ENCODE measurements at places on chromosomes 16 and 17.

GRCh38 chr16:49747654-49748053 lies 108.3 kb downstream of the ZNF423 start:
- DNase-seq = no peak

DNA sequence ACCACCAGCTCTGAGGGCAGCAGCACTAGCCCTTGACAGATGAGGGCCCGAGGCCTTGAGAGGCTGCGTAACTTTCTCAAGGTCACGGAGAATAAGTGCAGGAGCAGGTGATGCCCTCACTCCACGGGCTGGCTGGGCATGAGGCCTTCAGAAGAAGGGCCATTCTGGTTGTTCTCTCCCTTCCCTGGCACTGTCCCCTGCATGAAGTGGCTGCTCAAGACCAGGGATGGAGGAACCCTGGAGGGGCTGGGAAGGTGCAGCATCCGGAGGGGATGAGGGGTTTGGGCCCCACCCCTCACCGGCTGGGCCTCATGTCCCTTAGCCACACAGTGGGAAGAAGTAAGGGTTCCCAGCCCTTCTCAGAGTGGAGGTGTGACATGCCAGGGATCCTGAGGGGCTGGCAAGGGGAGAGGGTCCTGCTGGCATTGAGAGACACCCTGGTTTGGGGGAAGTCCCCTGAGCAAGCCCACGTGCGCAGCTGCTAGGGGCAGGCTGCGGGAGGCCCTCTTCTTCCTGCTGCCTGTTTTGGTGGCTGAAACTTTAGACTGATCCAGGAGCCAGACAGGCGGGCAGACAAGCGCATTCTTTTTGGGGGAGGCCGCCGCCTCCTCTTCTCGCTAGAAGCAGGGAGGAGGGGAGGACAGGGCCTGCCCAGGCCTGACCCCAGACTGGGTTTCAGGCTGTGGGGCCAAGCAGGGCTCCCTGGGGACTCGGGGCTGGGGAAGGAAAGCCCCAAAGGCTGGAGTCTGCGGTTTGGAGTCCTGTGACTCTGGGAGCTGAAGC lies 74.0 kb downstream of the N4BP1 start:
- no peak for DNase-seq

DNA sequence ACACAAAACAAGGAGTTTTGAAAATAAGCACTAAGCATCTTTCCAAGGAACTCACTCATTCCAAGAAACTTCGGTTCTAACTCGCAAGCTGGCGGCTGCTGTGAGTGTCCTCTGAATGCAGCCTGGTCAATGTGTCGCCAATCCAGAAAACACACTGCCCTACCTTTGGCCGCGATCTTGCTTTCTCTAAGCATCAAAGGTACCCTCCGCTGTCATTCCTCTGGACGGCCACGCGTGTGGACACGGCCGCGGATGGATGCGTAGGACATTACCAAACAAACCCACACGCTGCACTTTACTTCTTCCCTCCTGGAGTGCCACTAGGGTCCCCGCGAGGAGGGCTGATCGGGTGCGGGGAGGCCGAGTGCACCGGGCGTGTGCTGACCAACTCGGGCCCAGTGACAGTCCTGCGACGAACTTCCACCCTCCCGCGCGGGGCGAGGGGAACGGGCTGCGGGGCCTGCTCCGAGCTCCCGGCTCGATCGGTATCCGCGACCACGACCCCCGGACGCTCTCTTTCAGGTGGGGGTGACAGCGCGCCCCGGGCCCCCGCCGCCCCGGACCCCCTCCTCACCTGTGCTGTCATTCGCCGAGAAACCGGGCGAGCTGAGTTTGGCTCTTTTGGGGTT lies 1.1 kb downstream of the CREBBP start:
- no peak for DNase-seq

DNA sequence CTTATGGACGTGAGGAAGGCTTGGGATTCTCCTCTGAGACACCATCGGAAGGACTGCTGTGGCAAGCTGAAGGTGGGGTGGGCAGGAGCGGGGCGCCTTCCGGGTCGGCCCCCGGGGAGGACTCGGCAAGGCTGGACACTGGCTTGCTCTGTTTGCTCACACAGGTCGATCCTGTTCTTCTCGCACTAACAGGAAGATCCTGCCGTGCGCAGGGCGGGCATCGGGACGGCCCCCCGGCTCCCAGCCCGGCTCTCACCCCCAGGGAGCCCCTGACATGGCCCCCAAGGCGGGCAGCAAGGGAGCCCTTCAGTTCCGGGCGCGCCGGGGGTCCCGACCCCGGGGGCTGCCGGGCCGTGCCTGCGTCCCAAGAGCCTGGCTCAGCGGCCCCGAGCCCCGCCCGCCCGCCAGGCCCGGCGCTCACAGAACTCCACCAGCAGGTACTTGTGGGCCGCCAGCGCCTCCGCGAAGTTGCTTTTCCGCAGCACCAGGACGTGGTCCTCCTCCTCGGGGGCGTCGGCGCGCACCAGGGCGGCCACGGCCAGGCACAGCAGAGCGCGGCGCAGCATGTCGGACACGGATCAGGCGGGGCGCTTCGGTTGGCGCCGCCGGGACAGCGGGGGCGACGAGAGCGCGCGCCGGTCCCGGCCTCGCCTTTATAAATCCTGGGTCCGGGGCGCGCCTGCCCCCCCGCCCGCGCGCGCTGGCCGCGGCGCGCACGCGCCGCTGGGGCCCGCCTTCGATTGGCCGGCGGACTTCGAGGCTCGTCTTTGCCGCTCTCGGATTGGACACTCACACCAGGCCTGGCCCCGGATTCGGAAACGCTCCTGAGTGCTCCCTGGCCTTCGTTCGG lies at the start of gene P4HB:
P4HB (minus strand) TSS at position 630 of the 850 bp plus-strand sequence; CDS start at position 566, 64 bp downstream.
- DNase-seq = no peak

DNA sequence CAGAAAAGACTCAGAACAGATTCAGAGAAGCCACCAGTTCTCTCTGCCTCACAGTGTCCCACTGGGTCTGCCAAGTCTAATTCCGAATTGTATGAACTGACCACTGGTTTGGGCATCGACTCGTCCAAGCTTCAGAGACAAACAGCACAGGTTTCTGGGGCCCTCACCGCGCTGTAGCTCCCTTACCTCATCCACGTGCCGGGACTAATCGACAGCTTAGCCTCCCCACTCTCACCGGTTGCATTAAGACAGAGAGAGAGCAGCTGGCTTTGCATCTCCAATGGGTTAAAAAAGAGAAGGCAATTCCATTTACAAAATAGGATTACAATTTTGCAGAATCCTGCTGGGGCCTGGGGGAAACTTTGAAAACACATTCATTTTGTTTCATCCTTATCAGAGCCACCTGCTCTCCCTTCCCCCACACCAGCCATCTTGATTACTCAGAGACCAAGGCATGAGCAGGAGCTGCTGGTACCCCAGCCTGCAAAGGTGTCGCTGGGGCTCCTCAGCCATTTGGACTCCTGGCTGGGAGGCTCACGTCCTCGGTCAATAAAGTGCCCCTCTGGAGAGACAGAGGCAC lies 95.3 kb upstream of the RPL38 start:
- DNase-seq = no peak

GRCh38 chr16:35296962-35297653 lies 1837.7 kb downstream of the TP53TG3F start:
- no peak for DNase-seq

DNA sequence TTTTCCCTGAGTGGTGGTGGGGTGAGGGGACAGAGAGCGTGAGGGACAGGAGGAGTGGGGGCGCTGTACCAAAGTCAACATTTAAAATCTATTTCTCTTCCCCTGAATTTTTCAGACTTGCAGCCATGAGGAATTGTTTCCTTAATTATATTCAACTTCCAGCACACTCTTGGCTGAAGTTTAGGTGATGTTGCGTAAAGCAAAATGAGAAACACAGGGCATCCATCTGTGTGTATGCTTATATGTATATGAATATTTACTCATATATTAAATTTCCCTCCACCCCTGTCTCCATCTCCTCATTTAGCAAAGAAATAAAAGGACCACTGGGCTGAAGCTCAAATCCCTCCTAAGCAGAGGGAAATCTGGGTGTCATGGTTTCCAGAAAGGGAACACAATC lies 218.1 kb downstream of the XYLT1 start:
- no peak for DNase-seq

DNA sequence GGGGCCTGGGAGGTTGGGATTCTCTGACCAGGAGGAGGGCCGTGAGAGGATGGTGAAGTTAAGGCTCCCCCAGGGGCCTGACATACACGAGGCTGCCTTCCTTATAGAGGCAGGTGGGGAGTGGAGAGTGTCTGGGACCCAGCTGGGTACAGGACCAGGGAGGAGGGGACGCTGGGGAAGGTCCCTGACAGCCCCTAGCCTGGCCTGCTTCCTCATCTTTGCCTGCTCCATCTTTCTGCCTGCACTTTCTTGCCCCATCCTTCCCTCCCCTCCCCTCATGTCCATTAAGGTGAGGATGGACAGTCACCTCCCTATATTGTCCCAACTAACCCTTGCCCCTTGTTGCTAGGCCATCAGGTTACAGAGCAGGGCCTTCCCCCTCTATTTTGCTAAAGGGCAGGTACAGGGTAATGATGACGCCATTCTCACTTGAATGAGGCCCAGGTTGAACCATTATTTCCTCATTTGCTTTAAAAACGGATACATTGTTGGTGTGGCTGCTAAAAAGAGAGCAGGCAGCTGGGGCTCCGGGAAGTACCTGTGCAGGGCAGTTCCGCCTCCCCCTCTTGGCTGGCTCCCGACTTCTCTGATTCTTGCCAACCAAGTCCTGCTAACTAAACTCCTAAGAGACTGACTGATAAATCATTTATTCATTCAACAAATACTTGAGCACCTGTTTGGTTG lies 1.3 kb downstream of the C17orf99 start:
- no peak for DNase-seq

DNA sequence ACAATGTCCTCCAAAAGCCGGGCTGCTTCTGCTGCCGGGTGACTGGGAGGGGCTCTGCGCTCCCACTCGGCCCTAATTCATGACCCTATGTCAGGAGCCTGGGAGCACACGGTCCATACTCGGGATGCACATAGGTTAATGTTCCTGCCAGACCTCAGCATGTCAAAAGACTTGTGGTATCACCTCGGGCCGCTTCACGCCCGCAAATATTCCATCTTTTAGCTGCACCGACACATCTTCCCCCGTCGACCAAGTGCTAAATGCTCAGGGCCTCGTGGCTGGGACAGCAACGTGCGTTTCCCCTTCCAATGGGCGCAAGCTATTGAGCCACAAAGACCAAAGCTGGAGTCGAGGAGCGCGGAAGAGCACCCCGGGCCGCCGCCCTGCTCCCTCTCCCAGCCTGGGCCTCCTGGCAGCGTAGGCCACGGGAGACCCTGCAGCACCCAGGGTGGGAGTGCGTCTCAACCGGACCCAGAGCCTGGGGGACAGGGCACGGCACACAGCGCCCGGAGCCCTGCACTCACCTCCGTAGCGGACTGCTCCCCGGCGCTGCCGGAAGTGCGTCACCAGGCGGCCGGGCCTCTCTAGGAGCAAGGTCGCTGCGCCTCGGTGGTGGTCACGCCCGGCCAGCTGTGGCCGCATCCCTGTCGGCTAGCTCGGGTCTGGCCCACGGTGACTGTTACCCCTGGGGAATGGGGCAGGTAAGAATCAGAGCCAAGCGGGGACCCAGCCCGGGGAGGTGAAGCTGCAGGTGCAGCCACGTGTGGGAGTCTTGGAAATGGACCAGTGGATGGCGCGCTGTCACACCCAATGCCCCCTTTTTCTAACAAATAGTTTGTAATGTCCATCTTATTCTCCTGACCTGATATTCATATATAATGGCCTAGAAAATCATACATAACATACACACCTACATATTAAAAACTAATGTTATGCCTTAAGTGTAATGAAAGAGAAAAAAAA lies at the start of gene ZNF23:
ZNF23 (minus strand) TSS at position 562 of the 963 bp plus-strand sequence. CDS start 5,451 bp downstream, outside the sequence.
- peak; percentile 7 for DNase-seq

DNA sequence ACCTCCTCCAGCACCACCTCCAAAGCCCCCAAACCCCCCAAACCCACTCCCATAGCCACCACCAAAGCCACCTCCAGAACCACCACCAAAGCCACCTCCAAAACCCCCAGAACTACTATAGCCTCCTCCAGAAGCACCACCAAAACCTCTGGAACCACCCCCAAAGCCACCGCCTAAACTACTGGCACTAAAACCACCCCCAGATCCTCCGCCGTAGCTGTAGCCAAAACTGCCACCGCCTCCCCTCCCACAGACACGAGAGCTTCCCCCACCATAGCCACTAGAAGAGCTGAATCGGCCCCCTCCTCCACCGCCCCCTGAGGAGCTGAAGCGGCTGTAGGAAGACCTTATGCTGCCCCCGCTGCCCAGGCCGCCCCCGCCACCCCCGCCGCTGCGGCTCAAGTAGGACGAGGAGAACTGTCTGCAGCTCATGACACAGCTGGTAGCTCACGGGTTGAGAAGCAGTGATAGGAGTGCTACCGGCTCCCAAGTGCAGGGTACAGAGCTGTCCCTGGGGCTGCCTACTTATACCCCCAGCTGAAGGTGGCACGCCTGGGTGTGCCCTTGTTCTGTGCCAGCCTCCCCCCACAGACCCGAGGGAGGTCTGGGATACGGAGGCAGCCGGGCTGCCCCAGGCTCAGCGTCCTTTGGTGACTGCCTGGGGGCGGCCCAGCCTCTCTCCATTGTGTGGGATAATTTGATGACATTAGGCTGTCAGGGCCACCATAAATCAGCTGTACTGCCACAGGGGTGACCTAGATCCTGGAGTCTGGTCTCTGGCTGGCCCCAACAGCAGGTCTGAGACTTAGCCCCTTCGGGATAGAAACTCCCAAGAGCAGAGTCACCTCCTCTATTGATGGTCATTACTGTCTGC lies at the start of gene KRT9:
KRT9 (minus strand) TSS at position 499 of the 874 bp plus-strand sequence; CDS start at position 432, 67 bp downstream.
- no peak for DNase-seq

DNA sequence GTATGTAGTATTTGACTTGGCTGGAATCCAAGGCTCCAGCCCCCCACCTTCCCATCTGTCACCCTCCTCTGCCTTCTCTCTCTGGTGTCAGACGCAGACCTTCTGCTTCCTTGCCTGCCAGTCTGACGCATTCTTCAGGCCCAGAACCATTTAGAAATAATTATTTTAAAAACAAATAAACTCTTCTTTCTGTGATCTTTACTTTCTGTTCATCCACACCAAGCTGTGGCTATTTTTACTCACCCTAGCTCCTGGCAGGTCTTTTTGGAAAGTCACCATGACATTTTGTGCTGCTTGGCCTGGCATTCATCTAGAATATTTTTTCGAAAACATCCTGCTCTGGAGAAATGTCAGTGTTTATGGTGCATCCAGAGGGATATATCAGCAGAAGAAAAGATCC lies 330.7 kb upstream of the ASIC2 start:
- no peak for DNase-seq

DNA sequence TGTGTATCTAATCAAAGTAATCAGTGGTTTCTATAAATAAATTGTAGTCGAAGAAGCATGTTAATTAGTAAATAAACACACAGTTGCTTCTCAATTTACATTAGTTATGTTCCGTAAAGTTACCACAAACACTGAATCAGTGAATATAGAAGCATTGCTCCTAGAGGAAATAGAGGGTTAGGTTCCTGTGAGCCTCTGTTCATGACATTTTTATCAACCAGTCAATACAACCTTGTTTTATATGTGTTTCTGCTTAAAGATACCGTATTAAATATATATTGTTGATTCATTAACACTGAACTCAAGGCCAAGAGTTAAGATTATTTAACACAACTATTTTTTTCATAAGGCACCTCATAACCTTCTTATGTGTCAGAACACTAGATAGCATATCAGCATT lies 134.3 kb downstream of the PPM1E start:
- DNase-seq = no peak

- DNase-seq = no peak
Measured at GRCh38 chr17:49123061-49123460, 9.5 kb upstream of the B4GALNT2 start.
